ENCODE measurements at places on chromosomes 5 and 9.

DNA sequence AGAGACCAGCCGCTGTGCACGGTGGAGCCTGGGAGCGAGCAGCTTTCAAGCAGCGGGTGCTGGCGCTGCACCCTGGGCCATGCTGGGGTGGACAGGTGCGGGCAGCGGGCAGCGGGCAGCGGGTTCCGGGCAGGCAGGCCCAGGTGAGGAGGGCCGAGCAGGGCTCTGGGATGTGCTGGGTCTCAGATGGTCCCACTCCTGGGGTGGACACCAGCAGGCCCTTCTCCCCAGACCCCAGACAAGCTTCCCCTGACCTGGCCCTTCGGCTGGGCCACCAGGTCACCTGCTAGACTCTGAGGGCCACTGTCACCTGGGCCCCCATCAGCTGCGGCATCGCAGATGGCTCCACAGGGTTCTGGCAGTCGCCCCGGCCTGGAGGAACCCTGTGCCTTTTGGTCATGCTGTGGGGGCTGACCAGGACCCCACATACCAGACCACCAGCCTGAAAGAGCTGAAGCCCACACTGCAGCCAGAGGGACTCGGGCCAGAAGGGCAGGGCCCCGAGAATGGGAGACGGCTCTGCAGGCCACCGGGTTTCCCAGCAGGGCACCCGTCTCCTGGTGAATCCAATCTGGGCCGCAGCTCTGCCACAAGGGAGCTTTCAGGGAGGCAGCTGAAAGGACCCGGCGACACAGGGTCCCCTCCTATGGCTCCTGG lies 2.0 kb downstream of the SLC6A19 start:
- no peak for DNase-seq

GRCh38 chr5:140000332-140000731 lies 42.8 kb downstream of the NRG2 start:
- DNase-seq = no peak

- DNase-seq = no peak
These were observed 172.2 kb downstream of the C5orf15 start for GRCh38 chr5:133796186-133796585.

DNA sequence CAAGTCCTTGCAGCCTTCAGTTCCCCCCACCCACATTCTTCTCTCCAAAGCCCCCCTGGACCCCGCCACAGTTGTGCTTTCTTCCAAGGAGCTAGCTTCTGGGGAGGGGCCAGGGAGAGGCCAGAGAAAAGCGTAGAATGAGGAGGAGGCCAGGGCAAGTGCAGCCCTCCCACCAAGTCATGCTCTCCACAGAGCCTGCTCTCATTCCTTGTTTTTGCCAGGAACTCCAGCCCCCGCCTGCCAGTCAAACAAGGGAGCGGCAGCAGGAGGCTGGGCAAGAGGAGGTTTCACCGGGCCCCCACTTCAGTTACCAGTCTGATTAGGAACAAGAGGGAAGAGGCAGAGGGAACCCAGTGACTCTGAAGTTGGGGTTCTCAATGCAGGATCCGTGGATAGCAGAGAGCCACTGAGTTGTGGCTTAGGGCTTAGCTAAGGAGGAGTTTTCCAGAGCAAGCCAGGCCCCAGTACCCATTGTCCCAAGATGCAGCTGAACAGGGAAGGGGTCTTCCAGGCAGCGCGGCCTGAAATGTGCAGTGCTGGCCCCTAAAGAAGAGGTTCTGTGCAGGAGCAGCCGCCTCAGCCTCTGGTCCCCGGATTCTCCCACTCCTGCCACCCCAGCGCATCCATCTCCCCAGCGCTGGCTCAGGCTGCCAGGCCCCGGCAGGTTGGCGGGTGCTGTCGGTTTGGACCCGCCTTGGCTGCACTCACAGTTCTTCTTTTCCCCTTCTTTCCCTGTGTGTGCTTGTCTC lies 120.6 kb downstream of the DAB2IP start:
- no peak for DNase-seq

- peak; percentile 74 for DNase-seq
These were observed 298.6 kb downstream of the DIRAS2 start for GRCh38 chr9:90343991-90344390.

DNA sequence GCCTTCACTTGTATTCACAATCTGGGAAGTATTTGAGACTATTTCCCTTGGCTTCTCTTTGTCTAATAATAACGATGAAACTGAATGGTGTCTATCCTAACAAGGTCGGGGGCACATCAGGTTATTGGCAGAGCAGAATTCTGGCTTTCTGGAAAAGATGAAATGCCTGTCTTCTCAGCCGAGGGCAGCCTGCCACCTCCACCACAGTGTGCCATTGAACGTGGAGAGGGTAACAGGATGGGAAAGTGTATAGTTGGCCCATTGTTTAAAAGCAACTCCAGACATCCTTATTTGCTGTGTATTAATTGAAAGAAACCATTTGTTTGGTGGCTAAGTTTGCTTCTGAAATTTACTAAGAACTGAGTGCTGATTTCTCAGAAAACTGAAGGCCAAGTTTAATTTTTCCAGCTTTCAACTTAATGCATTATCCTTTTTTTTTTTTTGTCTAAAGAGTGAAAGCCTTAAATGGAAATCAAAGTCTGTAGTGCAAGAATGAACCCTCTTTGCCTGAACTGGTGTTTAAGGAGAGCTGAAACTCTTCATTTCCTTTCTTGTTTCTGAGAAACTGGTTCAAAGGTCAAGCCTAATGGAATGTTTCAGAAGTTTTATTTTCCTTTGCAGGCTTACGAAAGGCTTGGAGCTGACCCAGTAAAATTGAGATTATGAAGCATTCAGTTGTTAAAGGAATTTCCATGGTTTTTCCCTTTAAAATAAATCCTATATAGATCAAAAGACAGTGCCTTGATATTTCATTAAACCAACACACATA lies 563.7 kb upstream of the DAP start:
- no peak for DNase-seq

DNA sequence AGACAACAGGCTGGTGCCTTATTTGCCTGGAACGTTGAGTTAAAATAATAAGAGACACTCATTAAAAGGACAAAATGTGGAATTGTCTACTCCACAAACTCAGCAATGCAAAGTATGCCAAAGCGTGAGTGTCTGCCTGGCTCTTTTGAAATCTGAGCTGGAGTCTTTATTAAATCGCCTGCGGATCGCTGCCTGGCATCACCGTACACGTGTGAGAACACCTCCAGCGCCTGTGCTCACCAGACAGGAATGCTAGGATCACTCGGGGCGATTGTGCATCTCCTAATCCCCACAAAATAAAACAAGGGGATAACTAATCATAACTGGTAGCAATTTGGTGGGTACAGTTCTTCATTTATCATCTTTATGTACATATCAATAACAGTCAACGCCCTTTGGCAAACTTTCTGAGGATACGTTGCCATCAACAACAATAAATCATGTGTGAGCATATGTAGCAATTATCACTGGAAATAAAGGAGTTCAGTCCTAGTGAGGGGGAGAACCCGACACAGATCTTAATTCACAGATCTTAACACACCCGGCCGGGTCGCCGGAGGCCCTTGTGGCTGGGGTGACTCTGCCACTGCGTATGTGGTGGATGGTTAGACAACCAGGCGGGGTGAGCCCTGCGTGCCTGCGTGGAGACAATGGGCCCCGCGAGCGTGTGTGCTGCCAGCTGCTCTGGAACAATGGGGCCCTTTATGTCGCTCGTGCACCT lies 284.9 kb upstream of the IRX1 start:
- DNase-seq = peak; percentile 95

- DNase-seq = no peak
These were observed 113.4 kb downstream of the FBN2 start for GRCh38 chr5:128424646-128425045.

DNA sequence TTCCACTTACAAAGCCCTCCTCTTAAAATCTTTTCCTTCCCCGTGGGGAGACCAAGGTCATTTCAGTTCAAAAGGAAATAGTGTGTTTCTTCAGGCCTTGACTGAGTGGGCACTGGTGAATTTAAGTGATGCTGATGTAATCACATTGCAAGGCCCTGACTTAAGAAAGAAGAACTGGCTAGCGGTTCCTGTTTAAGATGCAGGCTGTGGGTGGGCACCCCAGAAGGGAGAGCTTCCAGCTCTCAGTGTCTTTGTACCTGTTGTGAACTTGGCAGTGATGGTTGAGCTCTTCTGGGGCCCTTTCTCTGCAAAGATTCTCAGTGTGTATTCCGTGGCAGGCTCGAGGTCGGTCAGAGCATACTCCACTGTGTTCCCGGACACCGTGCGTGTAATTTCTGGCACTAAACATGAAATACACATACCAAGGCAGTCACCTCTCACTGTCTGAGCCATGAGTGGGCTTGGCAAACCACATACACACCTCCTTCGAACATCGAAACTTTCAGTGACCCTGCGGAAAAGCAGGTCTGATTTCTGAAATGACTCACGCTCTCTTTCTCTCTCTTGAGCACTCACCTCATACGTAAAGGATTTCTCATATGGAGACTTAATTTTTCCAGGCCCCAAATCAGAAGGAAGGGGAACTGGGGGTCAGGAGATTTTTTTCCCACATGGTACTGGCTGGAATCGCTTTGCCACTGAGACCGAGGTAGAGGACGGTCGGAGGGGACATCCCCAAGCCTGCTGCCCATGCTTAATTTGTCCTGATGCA lies 81.9 kb downstream of the TNC start:
- peak; percentile 80 for DNase-seq

DNA sequence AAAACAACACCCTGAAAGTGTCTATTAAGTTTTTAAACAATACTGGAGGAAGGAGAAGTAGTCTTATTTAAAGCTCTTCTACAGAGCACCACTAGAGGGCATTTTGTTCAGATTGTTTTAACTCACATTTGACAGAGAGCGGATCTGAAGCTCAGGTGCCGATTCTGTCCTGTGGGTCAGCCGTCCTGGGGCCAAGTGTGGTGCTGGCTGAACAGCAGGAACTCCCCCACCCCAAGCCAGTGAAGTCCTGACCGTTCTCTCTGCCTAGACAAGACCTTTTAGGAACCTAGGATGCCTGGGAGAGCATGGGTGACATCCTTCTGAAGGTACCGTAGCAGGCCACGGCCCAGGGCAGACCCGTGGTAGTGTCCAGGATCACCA lies 3.9 kb downstream of the EXOC3 start:
- peak; percentile 40 for DNase-seq

DNA sequence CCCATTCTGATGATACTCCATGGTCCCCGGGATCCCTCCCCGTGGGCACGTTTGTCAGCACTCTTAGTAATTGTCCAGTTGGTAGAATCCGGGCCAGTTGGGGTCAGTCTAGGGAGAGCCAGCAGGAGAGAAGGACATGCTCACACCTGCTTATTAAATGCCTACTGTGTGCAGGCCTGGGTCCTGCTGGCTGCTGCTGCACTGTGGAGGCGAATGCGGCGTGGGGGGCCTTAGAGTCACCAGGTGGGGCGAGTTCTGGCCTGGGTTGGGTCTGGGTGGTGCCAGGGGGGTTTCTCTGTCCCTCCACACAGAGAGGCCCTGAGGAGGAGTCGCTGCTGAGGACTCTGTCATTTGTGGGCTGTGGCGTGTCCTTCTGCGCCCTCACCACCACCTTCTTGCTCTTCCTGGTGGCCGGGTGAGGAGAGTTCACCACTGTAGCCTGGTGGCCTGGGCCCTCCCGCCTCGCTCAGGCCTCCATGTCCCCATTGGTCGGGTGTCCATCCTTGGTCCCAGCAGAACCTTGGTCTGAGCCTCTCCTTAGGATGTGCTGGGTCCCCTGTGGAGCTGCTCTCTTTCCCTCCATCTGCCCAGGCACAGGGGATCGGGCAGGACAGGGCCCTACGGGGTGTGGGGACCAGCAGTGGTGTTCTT lies 17.3 kb downstream of the ADGRD2 start:
- DNase-seq = no peak

DNA sequence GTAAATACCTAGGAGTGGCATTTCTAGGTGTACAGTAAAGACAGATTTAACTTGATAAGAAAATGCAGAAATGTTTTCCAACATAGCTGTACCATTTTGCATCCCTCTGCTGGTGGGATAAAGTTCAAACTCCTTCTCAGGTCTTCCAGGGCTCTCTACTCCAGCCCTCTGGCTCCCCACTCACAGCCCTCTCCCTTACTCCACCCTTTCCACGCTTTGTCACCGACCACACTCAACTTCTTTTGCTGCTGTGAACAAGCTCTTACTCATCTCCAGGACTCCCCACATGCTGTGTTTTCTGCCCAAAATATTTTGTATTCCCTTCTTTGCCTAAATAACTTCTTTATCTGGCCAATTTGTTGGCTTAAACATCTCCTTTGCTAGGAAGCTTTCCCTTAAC lies 90.6 kb upstream of the OSMR start:
- no peak for DNase-seq

DNA sequence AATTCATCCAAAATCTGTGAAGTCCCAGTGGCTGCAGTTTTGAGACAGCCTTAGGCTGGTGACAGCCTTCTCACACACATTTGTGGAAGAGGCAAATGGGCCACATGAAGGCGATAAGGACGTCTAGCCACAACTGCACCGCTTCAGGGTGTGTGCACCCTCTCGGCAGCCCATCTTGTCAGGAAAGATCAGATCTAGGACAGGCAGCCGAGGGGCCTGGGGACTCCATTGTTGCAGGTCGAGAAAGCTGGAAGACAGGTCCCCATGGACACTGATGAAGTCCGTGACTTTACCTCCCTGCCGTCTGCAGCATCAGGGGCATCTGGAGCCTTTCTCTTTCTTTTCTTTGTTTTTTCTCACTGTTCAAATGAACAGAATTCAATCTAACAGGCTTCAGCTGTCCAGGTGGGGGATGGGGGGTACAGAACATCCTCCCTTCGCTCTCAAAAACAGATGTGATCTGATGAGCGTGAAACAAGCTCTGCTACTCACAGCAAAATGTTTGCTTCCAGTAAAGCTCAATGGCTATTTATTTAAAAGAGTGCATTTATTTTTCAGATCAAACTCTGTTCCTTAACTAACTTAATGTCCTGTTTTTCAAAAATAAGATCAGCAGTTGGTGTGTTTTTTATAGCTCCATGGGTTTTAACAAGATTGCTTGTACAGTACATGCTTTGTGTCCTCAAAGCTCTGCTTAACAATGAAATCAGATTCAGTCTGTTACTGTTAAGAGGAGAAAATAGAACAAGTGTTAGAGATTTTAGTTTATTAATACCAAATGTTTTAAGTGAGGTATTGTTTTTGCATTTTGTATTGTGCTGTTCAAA lies 111.8 kb upstream of the OTULINL start:
- DNase-seq = no peak

GRCh38 chr5:116360008-116360853 lies 214.4 kb downstream of the SEMA6A start:
- DNase-seq = no peak

- no peak for DNase-seq
These were observed 121.2 kb downstream of the TLE4 start for GRCh38 chr9:79692857-79693571.

GRCh38 chr9:85167146-85167545 lies 497.6 kb downstream of the NTRK2 start:
- no peak for DNase-seq

DNA sequence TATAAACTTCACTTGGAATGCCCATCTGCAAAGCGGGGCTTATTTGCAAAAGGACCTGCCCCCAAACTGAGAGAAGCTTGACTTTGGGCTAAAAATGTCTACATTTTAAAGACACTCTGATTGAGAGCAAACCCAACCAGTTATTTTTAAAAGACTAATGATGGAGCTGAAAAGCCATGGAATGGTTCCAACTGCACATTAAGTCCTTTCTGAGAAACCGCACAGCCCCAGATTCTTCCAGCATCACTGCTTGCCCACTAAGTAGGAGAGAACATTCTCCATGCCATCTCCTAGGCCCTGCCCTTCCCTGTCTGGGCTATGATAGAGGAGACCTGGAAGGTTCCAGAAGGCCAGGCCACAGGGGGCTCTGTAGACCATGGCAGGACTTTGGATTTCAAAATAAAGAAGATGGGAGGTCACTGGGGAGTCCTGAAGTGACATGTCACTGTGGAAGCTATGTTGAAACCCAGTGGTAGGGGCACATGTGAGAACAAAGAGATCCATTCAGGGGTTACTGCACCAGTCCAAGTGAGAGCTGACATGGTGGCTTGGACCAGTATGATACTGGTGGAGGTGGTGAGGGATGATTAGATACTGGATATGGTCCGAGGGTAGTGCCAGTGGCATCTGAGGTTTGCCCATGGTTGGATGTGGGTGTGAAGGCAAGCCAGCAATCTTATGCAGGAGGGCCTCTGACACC lies 179.2 kb downstream of the DAB2IP start:
- no peak for DNase-seq

Data from RWPE1 (cell line).